ENCODE measurements at places on chromosomes 11 and 22.

DNA sequence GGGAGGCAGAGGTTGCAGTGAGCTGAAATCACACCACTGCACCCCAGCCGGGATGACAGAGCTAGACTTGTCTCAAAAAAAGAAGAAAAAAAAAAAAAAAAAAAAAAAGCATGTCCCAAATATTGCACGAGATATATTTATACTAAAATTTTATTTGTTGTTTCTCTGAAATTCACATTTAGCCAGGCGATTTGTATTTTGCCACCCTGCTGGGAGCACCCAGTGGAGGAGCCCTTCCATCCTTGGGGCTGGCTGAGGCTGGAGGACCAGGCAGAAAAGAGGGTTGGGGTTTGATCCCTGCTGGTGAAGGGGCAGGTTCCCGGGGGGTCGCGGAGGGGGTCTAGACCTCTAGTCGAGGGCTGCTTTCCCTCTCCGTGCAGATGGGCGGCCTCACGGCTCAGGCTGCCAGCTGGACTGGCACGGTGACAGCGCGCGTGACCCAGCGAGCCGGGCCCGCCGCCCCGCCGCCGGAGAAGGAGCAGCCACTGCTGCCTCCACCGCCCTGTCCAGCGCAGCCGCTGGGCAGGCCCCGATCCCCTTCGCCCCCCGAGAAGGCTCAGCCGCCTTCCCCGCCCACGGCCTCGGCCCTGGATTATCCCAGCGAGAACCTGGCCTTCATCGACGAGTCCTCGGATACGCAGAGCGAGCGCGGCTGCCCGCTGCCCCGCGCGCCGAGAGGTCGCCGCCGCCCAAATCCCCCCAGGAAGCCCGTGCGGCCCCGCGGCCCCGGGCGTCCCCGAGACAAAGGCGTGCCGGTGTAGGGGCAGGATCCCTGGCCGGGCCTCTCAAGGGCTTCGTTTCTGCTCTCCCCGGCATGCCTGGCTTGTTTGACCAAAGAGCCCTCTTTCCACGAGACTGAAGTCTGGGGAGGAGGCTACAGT is 952 bp upstream of the CATSPERZ start:
- no peak for DNase-seq

DNA sequence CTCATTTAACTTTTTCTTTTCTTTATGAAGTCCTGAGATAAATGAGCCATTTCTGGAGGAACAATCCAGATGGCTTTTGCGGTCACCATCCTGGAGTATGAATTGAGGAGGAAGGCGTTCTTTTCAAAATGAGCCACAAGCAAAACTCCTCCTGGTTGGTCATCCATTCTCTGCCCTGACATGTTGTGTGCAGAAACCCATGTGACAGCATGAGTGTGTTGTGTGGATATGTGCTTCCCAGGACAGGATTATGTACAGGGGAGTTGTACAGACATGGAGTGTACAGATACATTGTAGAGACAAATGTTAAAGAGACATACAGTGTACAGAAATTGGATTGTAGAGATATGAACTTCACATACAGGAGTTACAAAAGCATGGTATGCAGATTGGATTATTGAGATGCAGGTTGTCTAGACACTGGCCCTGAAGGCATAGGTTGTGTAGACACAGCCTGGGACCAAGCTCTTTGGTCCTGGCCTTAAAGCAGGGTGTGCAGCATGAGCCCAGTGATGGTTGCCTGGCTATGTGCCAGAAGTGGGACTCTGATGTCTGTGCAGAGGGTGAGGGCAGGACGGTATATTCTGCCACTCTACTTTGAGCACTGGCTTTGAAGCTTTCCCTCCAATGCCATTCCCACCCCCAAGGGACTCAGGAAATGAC is 178.5 kb upstream of the ZBED5 start:
- no peak for DNase-seq

DNA sequence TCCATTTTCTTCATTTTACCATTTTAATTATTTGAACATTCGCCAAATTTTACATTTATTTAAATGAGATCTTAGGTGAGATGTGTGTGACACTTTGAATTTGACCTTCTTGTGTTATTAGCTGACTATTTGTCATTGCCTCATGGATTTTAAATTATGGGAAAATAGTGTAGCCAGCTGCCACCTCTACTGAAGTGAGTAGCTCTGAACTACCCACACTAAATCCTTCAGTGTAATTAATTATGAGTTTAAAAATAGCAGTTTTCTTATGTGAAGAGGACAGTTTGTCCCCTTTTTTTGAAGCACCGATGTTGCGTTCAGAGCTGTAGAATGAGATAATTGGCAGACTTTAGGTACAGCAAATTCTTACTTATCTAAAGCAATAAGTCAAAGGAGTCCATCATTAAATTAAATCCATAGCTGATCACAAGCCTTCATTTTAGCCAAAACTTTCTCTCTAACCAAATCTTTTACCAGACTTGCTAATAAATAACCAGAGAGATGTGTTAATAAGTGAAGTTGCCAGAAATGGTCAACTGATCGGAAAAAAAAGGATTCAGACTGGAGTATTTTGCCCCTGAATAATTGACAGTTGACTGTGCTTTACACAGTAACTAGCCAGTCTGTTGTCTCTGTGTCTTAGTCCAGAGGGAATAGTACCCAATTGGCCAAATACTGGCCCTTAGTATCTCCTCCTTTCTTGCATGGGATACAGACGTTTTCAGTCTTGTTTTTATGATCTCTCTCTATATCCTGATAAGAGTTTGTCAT is 75.0 kb downstream of the ZC3H12C start:
- DNase-seq = no peak

- no peak for DNase-seq
Observed at GRCh38 chr11:36596880-36597279, 1.2 kb downstream of the RAG2 start.

DNA sequence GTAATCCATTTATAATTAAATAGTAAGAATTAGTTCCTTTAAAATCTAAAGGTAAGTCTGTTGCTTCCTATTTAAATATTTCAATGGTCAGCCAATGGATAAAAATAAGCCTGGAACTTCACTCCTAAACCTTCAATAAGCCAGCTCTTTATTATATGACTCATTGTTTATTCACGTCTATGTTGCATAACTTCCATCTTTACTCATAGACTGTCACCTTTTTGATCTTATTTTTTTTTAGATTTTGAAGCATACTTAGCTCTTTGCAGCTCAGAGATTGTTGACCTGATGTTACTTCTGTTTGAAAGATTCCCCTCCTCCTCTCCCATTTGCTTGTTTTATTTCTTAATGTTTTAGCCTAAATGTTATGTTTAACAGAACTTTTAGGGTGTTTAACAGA is 1571.2 kb upstream of the RAG2 start:
- no peak for DNase-seq

DNA sequence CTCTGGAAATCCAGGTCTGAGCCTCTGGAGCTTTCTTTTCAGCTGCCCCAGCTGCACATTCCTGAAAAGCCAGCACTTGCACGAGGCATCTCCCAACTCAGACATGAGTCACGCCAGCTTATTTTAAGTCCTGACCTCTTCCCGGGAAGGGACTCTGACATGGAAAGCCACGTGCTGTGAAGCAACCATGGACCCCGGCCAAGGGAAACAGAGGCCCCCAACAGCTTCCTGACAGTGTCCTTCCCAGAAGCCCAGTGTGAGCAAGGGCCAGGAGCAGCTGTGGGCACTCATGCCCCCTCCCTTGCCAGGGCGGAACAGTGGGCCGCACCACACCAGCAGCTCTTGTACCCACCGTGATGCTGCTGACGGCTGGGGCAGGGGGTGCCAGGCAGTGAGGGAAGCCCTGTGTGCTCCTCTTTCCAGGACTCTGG is 118.8 kb upstream of the CADM1 start:
- no peak for DNase-seq

- no peak for DNase-seq
Observed at GRCh38 chr11:5362017-5362625, 10.8 kb downstream of the OR51B6 start.

DNA sequence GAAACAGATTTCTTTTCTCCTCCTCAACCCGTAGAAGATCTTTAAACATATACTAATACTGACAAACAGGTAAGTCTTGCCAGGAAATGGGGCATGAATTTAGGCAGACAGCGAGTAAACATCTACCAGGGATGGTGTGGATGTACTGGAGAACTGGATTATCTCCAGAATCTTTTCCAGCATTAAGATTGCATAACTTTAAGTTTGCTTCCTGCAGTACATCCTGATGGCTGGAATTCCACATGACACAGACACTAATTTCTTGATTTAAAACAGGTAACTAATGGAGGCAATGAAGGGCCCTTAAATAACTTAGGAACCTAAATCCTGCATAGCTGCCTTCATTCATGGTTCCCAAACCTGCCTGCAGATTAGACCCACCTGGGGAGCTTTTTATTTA is 40.7 kb downstream of the JHY start:
- no peak for DNase-seq

DNA sequence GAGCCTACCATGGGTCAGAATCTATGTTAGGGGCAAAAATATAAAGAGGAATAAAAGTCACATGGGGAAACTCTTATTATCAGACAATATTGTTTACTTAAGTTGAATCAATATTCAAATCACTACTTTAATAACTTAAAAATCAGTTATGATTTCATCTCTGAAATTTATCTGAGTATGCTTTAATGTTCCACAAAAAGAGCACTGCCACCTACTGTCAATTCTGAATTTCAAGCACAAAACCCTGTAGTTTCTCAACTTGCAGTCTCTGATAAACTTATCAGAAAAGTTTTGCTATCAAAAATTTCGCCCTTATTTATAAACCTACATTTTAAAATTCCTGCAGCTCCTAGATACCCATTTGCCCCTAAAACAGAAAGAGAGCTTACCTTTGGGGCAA is 47.3 kb downstream of the RDX start:
- no peak for DNase-seq

DNA sequence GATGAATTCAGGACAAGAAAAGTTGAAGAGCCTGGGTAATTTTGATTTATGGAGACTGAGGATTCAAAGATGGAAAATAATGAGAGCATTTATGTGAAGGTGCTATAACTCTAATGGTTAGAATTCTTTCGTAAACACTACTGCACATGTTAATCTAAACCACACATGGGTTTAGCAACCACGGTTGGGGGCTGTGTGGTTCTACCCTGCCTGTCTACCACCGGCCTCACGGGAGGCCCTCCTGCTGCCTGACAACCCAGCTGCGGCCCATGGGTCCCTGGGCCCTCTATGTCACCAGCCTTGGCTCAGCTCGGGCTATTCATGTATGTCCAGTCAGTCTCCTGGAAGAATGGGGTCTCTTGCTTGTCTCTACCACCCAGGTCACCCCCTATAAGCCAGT is 68.5 kb upstream of the ARFGAP3 start:
- no peak for DNase-seq

DNA sequence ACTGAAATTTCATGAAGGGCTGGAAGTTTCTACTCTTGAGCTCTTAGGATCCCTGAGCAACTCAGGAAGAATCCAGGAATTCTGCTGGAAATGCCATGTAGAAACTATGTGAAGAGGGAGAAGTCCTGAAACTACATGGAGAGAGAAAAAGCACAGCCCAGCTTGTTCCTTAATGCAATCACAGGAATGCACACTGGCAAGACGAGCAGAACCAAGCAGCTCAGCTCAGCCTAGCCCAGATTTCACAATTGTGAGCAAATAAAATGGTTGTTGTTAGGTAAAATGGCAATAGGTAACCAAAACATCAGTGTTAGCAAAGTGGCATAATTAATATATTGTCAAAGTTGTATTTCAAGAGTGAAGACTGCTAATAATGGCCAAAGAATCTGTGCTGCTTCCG is 28.1 kb downstream of the ZNF214 start:
- no peak for DNase-seq

- DNase-seq = no peak
Observed at GRCh38 chr11:124199702-124200101, 16.6 kb downstream of the OR10D3 start.

- DNase-seq = no peak
Observed at GRCh38 chr11:60469723-60470122, 14.1 kb downstream of the MS4A1 start.

DNA sequence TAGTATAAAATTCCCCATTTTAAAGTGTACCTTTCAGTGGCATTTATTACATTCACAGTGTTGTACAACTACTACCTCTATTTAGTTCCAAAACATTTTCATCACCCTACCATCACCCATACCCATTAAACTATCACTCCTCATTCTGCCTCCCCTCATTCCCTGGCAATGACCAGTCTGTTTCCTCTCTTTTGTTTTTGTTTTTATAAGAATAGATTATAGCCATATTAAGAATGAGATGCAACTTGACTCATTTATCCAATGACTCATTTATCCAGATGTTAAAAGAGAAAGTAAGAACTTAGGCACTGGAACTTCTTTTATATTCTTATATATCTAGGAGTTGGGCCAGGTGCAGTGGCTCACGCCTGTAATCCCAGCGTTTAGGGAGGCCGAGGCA is 156.3 kb downstream of the FAT3 start:
- no peak for DNase-seq

GRCh38 chr11:77425346-77425745 is 48.5 kb downstream of the PAK1 start:
- DNase-seq = no peak

DNA sequence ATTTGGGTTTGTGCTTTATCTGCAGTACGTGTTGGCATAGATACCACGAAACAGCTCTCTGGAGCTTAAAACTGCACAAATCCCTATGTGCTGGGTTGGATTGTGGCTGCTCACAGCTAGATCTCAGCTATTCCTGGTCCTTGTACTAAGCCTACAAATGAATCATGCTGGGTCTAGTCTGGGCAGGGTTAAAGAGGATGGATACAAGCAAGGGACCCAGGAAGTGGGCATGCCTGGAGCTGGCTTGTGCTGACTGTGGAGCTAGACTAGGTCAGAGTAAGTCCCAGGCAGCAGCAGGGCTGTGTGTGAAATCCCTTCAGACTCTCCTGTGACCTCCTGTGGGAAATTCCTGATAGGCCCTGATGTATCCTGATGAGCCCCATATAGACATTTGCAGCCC is 3.9 kb upstream of the E2F8 start:
- DNase-seq = no peak

- peak; percentile 20 for DNase-seq
Observed at GRCh38 chr11:69915501-69916250, 96.5 kb upstream of the FGF3 start.

DNA sequence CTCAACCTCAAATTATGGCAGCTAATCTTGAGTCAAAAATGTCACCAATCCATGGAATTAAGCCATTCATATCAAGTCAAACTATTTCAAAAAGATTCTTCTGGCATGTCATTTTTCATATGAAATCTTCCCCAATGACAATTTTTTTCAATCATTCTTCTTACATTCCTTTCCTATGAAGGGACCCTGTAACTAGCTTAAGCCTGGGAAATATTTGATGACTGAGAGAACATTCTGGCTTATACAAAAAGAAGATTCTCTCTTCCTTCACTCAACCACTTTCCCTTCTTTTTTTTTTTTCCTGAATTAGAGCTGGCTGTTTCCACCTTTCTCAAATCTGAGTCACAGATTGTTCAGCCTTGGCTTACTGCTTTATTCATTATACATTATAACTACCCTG is 903.7 kb downstream of the FAM181B start:
- DNase-seq = no peak

GRCh38 chr11:6357222-6357621 is 33.1 kb upstream of the SMPD1 start:
- no peak for DNase-seq

- DNase-seq = no peak
Observed at GRCh38 chr22:40746428-40747220, 67.3 kb downstream of the MCHR1 start.

Data from stimulated activated CD8-positive, alpha-beta memory T cell treated with anti-CD3 and anti-CD28 coated beads, Interleukin-15, amount 100 ng/mL, for 24 hours (primary cell).